Lower lobe of right lung (tissue), 2 donors: ENCODE measurements at places on chromosomes 1 and 21. TPM values are rescaled to one million over a fixed set of nuclear protein-coding genes. Genes with fewer than 3 reads are reported as not detected.

DNA sequence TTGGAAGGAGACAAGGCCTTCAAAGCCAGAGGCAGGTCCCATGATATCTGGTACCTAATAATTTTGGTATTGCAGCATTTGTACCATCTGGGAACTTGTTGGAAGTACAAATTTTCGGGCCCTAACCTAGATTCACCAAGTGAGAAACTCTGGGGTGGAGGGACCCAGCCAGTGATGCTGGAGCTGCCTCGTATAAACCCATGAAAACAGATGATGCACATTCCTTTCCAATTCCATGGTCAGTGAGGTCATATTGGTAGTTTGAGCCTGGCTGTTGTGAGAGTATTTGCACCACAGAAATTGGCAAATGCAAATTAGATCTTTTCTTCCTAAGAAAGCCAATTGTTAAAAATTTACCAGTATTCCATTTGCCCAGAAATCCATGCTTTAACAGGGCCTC lies 269.6 kb upstream of the PLXNA2 start:
- H3K27me3 ChIP-seq = no peaks in the 10 kb centered on the region
- H3K4me3 ChIP-seq = no peak overlapping the region
- no peak overlapping the region for H3K27ac ChIP-seq
- no peaks in the 10 kb centered on the region for H3K4me1 ChIP-seq

- no peak overlapping the region for H3K4me3 ChIP-seq
- no peaks in the 10 kb centered on the region for H3K27me3 ChIP-seq
- no peak for DNase-seq
- no peaks in the 10 kb centered on the region for H3K36me3 ChIP-seq
These were observed 15.9 kb downstream of the SDC3 start for GRCh38 chr1:30892671-30893073.

Gene ANKRD65
- 22.3 TPM for total RNA-seq

GRCh38 chr21:44870748-44871495 lies 2.6 kb downstream of the PTTG1IP start:
- H3K27me3 ChIP-seq = no peaks in the 10 kb centered on the region
- peak overlapping the region; percentile 98 for H3K27ac ChIP-seq
- peak overlapping the region; percentile 7 for H3K4me3 ChIP-seq
- no peak for DNase-seq
- peaks cover 75% of the 10 kb centered on the region for H3K4me1 ChIP-seq
- H3K36me3 ChIP-seq = peaks cover 9% of the 10 kb centered on the region

Gene IRF6
- total RNA-seq = 18.2 TPM

GRCh38 chr1:9755441-9755995 lies 68.2 kb downstream of the CLSTN1 start:
- no peak overlapping the region for H3K27ac ChIP-seq
- no peak overlapping the region for H3K4me3 ChIP-seq
- H3K4me1 ChIP-seq = peaks cover 5% of the 10 kb centered on the region
- peaks cover 29% of the 10 kb centered on the region for H3K36me3 ChIP-seq
- no peaks in the 10 kb centered on the region for H3K27me3 ChIP-seq

- peak overlapping the region; percentile 38 for H3K27ac ChIP-seq
- no peak for DNase-seq
- no peak overlapping the region for H3K4me3 ChIP-seq
- no peaks in the 10 kb centered on the region for H3K27me3 ChIP-seq
These were observed 14.4 kb downstream of the PHLDA3 start for GRCh38 chr1:201454608-201455007.

DNA sequence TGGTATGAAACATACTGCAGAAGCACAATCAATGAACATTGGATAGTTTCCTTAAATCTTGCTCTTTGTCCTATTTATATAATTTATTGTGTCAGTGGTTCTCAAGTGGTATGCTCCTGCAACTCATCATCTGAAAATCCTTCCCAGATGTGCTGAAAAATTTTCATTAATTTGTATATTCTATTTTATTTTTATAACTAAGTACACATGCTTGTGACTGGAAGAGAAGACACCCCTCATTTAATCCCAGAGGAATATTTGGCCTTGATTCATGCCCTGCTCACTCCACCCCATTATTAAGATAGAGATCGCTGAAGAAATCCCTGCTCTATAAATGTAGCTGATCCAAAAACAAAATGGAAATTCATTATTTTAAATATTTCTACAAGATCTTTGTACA lies 870.5 kb upstream of the CXADR start:
- H3K27me3 ChIP-seq = no peaks in the 10 kb centered on the region
- no peaks in the 10 kb centered on the region for H3K4me1 ChIP-seq
- no peaks in the 10 kb centered on the region for H3K36me3 ChIP-seq
- H3K4me3 ChIP-seq = no peak overlapping the region

Gene S100A9
- total RNA-seq = 911 TPM

DNA sequence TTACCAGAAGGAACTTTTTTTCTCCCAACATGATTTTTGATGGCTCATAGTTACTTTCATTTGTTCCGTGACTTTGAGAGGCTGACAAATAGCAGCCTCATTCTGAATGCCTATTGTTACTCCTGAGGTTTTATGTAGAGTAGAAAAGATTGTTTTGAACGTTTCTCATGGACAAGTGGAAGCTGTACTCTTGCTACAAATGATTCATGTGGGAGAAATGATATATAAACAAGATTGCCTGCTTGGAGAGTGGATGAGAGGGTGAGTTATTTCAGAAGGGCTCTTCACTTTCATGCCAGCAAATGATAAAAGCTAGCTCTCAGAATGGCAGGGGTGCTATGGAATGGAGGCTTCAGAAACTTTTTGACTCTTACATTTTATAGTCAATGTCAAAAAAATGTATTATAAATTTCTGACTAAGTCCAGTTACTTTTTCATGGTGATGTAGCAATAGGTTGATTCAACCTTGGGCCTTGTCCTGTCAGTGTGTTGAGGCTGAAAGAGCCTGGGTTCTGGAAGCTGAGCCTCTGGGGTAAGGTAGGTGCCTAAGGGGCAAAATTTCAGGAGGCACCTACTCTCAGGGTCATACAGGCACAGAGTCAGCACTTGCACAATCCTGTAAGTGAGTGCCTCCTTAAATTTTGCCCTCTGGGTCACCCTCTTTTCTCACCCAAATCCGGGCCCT lies 19.4 kb downstream of the JUN start:
- H3K4me1 ChIP-seq = peaks cover 25% of the 10 kb centered on the region
- H3K27me3 ChIP-seq = no peaks in the 10 kb centered on the region
- H3K4me3 ChIP-seq = no peak overlapping the region
- H3K36me3 ChIP-seq = no peaks in the 10 kb centered on the region
- no peak for DNase-seq

Gene PTCH2
- 1.0 TPM for total RNA-seq

Gene EVA1B
- total RNA-seq = 25.7 TPM

GRCh38 chr21:41755258-41755933 lies 11.5 kb downstream of the RIPK4 start:
- no peaks in the 10 kb centered on the region for H3K27me3 ChIP-seq
- DNase-seq = no peak
- H3K4me1 ChIP-seq = peaks cover 21% of the 10 kb centered on the region
- H3K27ac ChIP-seq = no peak overlapping the region
- H3K36me3 ChIP-seq = peaks cover 15% of the 10 kb centered on the region

Gene SDHB
- total RNA-seq = 79.8 TPM

DNA sequence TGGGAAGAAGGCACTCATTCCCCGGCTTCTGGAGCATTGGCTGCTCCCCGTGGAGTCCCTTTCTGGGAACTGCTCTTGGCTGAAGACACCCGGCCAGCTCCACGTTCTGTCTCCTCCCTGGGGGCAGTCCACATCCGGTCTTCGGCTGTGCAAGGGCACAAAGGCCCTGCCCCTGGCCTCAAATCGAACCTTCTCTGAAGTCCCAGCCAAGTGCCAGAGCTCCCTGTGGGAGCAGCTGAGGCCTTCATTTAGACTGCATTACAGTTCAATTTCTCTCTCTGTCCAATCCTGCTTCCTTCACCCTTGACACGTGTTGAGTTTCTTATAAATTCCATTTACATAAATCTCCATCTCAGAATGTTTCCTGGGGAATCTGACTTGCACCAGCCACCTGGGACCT lies 132.9 kb upstream of the POU3F1 start:
- H3K27ac ChIP-seq = no peak overlapping the region
- DNase-seq = no peak
- H3K4me3 ChIP-seq = no peak overlapping the region

- H3K36me3 ChIP-seq = no peaks in the 10 kb centered on the region
- peaks cover 24% of the 10 kb centered on the region for H3K4me1 ChIP-seq
- H3K27ac ChIP-seq = no peak overlapping the region
- H3K27me3 ChIP-seq = no peaks in the 10 kb centered on the region
- no peak overlapping the region for H3K4me3 ChIP-seq
- DNase-seq = no peak
These were observed 4.3 kb downstream of the TAF5L start for GRCh38 chr1:229621663-229622062.

Gene CYP4Z1
- 1.4 TPM for total RNA-seq

DNA sequence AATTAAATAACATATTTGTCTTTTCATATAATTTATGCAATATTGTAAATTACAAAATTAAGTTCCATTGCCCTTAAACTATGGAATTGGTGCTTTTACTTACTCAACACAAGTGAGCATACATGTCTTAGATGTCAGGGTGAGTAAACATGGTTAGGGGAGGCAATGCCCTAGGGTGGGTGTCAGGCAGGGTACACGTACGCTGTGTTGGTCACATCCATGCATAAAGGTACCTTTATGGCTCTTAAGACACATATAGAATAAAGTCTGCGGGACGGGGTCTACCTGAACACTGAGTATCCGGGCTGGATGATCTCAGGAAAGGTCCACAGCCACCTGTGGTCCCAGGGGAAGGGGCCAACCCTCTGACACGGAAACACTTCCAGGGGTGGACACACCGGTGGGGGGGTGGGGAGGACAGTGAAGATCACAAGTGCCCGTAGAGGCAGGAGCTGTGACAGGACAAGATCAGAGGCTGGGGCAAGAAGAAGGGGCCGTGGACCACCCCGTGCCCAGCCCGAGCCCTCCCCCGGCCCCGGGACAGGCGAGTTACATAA lies 720 bp downstream of the LIN9 start:
- H3K4me1 ChIP-seq = peaks cover 18% of the 10 kb centered on the region
- no peak for DNase-seq
- no peaks in the 10 kb centered on the region for H3K36me3 ChIP-seq
- H3K4me3 ChIP-seq = peak overlapping the region; percentile 95
- H3K27me3 ChIP-seq = no peaks in the 10 kb centered on the region

Gene FCAMR
- total RNA-seq = not detected

DNA sequence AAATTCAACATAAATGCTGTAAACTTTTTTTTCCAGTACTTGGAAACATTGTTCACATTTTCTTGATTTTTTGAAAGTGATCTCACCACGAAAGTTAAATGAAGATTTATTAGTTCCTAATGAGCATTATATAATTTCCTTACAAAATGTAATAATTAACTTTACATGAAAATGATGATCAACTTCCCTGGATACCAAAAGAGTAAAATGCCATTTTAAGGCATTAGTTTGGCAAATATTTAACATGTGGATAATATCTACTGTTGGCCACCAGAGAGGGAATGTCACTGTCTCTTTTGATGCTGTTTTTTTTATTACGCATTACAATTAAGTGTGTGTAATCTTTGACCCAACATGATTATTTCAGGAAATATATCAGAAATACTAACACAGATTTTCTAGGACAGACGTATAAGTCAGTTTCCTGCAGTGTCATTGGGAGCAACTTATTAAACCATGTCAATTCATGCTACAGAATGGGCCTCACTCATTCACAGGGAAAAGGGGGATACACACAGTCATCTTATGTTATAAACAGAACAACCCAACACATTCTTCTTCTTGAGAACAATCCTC lies 903.9 kb upstream of the ADGRL2 start:
- no peaks in the 10 kb centered on the region for H3K4me1 ChIP-seq
- H3K27me3 ChIP-seq = no peaks in the 10 kb centered on the region
- H3K36me3 ChIP-seq = no peaks in the 10 kb centered on the region
- no peak overlapping the region for H3K4me3 ChIP-seq
- no peak overlapping the region for H3K27ac ChIP-seq

Gene SEMA6C
- total RNA-seq = 6.4 TPM

- no peak for DNase-seq
- H3K4me1 ChIP-seq = no peaks in the 10 kb centered on the region
- H3K27me3 ChIP-seq = no peaks in the 10 kb centered on the region
These were observed 303.4 kb downstream of the KIF26B start for GRCh38 chr1:245458234-245458633.

Gene RORC
- total RNA-seq = 21.7 TPM

Gene KRTAP11-1
- total RNA-seq = not detected

DNA sequence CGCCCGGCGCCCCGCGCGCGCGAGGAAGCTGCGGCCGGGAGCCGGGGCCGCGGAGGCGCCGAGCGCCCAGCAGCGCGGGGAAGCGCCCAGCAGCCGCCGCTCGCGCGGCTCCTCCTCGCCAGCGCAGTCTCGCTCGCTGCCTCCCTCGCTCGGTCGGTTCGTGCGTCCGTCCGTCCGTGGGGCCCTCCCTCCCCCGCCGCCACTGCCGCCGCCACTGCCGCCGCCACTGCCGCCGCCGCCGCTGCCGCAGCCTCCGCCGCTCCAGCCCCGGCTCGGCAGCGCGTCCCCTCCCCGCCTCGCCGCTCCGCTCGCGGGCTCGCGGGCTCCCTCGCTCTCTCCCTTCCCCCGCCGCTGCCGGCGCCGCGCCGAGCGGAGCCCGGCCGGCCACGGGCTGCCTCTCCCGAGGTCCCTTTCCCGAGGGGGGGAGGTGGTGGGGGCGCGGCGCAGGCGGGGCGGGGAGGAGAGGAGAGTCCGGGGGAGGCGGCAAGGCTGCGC lies at the start of gene KCND3:
KCND3 (minus strand) TSS at position 138 of the 495 bp plus-strand sequence.
- no peak within 1 kb of the TSS for H3K27ac ChIP-seq
- peaks cover 32% of the 10 kb centered on the region for H3K4me1 ChIP-seq
- no peaks in the 10 kb centered on the region for H3K36me3 ChIP-seq
- peak within 1 kb of the TSS; percentile 59 for H3K4me3 ChIP-seq

DNA sequence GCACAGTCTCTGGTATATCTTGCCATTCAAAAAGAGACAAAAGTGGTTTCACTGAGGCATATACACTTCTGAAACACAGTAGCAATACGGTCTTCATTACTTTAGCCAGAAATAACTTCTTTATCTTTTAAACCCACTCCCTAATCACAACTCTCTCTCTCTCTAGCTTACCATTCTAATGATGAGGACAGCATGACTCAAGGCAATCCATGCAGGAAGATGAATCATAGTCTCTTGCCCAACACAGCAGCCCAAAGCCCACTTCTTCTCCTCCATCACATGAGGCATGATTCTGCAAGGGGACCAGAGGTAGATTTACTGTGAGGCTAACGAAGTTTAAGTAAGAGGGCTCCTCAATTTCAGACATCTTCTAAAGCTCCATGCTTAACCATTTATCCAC lies 285.0 kb upstream of the NR5A2 start:
- H3K27me3 ChIP-seq = no peaks in the 10 kb centered on the region
- H3K4me3 ChIP-seq = no peak overlapping the region
- DNase-seq = no peak
- no peaks in the 10 kb centered on the region for H3K36me3 ChIP-seq
- no peak overlapping the region for H3K27ac ChIP-seq

Gene FBXO2
- total RNA-seq = 13.4 TPM

GRCh38 chr21:31543191-31543590 lies 116.3 kb upstream of the SOD1 start:
- no peaks in the 10 kb centered on the region for H3K27me3 ChIP-seq
- no peak for DNase-seq
- no peak overlapping the region for H3K4me3 ChIP-seq
- H3K27ac ChIP-seq = no peak overlapping the region
